ENCODE measurements at places on chromosomes 16 and 17.

DNA sequence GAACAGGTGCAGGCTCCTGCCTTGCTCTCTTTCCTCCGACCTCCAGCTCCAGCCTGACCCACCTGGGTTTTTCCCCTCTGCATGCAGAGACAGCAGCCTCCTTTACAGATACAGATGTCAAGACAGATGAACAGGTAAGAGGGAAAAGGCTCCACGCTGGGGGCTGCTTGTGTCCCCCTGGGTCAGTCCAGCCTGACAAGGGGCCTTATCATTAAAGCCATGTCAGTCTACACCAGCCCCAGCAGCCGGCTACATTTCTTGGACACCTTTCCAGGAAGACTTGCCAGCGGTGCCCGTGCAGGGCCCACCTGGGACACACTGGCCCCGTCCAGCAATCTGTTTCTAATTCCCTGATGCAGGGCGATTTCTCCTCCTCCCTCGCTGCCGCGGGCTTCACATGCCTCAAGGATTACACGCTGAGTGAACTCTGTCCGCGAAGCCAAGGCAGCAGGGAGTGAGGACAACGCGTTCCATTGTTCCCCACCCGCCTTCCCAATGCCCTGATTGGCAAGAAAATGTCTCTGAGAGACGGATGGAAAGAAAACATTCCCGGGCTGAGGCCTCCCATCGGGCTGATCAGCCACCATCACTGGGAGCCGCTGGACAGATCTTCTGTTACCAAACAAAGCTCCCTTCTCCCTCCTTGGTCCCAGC is 184.7 kb downstream of the C16orf95 start:
- DNase-seq: no peak

DNA sequence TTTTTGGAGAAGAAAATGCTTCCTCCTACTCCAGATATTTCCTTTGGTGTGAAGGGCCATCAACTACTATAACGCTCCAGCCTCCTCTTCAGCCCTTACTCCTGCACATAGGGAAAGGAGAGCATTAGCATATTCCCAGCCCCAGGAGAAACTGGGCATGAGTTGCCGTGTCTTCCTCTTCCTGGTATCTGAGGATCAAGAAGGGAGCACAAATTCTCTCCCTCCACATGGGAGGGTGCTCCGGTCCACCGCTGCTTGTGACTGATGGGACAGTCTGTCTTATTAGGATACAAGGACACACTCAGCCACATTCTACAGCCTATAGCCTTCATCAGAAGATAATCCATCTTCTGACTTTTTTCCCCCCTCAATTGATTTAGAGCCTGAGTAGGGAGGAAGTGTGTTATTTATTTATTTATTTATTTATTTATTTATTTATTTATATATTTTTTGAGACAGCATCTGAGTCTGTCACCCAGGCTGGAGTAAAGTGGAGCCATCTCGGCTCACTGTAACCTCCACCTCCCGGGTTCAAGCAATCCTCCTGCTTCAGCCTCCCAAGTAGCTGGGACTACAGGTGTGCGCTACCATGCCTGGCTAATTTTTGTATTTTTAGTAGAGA is 16.6 kb upstream of the CYB5B start:
- no peak for DNase-seq

- no peak for DNase-seq
Measured at GRCh38 chr16:19182481-19182880, 14.4 kb downstream of the SYT17 start.

GRCh38 chr16:24146518-24146917 is 109.6 kb upstream of the CACNG3 start:
- no peak for DNase-seq

DNA sequence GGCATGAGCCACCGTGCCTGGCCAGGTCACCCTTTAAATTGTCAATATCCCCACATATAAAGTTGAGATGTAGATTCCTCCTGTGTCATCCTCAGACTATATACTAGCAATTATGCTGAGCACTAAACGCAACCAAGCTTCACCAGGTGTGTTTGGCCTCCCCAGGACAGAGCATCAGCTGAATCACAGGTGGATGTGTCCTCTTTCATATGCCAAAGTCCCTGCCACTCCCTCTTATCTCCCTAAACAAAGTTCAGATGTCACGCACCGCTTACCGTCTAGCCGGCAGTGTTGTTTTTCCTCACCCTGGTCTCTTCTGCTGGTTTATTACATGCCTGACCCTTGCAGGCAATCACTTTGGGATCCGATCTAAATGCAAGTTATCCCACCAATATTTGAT is 43.8 kb upstream of the ARHGAP44 start:
- no peak for DNase-seq

GRCh38 chr16:19882186-19882585 is 2.5 kb downstream of the GPRC5B start:
- DNase-seq: no peak

DNA sequence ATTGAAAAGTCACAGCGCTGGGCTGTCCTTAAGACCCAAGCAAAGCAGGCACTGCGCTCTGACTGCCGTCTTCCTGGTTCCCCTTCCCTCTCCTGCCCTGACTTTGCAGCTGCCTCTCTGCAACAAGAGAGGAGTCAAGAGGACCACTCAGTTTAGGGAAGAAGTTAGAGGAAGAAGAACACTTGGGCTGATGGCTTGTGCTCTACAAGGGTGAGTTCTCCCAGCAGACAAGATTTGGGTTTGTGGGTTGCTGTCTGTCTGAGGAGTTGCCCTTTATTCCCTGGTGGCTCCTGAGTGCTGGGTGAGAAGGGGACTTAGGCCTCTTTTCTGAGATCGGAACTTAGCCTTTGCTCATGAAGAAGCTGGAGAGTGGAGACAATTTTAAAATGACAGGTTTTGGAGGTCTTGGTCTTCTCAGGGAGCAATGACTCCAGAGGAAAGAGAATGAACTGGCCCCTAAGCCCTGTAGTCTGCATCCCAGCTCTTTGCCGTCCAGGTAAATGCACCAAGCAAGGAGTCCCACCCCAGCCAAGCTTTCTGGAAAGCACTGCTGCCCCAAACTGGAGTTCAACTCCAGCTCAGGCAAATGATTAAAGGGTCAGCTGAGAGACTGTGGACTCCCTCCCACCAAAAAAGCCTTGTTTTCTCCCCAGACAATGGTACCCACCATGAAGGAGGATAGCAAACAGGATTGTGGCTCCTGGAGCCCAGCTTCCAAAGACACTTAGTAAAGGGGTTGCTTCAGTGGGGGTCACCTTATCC is 2.7 kb upstream of the HOXB9 start:
- no peak for DNase-seq

GRCh38 chr16:73051226-73051625 is 3.3 kb upstream of the ZFHX3 start:
- DNase-seq: no peak

- DNase-seq: no peak
Measured at GRCh38 chr17:73498886-73499554, 145.2 kb downstream of the SDK2 start.

DNA sequence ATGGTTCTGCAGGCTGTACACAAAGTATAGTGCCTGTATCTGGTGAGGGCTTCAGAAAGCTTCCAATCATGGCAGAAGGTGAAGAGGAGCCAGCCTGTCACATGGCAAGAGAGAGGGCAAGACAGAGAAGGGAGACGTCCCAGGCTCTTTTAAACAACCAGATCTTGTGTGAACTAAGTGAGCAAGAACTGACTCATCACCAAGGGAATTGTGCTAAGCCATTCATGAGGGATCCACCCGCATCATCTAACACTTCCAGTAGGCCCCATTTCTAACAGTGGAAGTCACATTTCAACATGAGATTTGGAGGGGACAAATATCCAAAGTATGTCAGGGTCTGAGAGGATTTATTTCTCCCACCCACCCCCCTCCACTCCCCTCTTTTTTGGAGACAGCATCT is 56.2 kb upstream of the ELAC2 start:
- no peak for DNase-seq

Measured in suppressor macrophage treated with lipopolysaccharide for 4 hours (primary cell).